ENCODE measurements at places on chromosomes 1 and 21. TPM values are rescaled to one million over a fixed set of nuclear protein-coding genes. Genes with fewer than 3 reads are reported as not detected.
A peak's percentile ranks its signal among the peaks of the same experiment; 100 is the strongest.

GRCh38 chr1:192529811-192530210, 45.8 kb upstream of the RGS1 start:
- DNase-seq, result no peak

- DNase-seq, result no peak
Observed at GRCh38 chr1:86505564-86505902, 36.8 kb downstream of the CLCA1 start.

- DNase-seq, result no peak
Observed at GRCh38 chr1:45589861-45590260, 6.0 kb downstream of the NASP start.

- no peak for DNase-seq
Observed at GRCh38 chr1:239963856-239964255, 127.8 kb upstream of the FMN2 start.

DNA sequence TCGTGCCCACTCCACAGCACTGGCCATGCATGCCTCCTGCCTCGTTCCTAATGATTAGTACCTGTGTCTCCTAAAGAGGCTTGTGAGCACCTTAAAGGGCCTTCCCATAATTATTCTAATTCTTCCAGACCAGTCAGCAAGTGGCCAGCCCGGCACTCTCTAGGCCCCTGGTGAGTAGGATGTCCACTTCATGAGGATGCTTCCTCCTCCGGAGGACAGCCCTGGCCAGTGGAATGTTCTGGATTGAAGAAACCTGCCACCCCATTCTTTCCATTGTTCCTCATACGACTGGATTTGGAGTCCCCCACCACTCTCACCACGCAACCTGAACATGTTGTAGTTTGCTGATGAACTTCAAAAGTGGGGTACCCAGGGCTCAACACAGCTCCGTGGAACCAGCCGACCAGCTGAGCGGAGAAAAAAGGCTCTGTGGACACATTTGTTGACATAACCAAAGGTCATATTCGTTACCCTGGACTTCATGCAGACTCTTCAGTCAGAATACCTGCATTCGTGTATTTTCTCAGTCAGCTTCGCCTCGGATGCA, 46.7 kb upstream of the LBR start:
- no peak for DNase-seq

DNA sequence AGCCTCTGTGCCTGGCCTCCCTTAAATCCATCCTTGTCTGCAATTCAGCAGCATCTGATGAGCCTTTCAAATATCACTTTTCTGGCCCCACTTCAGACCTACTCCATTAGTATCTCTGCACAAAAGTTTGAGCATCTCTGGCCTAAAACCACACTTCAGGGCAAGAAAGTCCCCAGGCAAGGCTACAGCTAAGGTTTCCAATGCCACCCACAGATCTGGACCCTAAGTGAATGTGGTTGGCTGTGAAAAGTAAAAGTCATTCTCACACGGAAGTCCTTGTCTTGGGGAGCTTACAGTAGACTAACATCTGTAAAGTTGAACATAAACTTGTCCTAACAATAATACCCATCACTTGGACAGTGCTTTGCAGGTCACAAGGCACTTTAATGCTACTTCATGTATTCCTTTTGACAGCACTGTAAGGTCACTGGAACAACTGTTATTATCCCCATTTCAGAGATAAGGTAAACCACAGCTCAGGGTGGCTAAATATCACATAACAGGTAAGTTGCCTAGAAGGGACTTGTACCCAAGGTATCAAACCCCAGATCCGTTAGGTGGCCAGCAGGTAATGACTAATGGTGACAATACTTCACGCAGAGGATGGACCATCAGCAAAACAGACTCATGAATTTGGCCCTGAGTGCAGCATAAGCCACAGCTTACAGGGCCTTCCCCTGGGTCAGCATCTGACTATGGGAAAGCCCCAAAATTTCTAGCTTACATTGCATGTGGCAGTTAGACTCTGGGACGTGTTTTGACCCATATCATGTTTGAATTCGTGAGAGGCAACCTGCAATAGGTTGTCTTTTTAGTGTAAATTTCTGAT, 356.0 kb downstream of the HHAT start:
- no peak for DNase-seq

GRCh38 chr1:199691540-199691939, 336.0 kb upstream of the NR5A2 start:
- DNase-seq, result no peak

GRCh38 chr1:117367046-117368025, at the start of gene MAN1A2:
TSS of gene MAN1A2 (plus strand) at chr1:117367449. CDS start at chr1:117368184, 735 bp downstream.
- DNase-seq, result peak; percentile 81

GRCh38 chr1:31588751-31589515, 12.6 kb downstream of the TINAGL1 start:
- no peak for DNase-seq

DNA sequence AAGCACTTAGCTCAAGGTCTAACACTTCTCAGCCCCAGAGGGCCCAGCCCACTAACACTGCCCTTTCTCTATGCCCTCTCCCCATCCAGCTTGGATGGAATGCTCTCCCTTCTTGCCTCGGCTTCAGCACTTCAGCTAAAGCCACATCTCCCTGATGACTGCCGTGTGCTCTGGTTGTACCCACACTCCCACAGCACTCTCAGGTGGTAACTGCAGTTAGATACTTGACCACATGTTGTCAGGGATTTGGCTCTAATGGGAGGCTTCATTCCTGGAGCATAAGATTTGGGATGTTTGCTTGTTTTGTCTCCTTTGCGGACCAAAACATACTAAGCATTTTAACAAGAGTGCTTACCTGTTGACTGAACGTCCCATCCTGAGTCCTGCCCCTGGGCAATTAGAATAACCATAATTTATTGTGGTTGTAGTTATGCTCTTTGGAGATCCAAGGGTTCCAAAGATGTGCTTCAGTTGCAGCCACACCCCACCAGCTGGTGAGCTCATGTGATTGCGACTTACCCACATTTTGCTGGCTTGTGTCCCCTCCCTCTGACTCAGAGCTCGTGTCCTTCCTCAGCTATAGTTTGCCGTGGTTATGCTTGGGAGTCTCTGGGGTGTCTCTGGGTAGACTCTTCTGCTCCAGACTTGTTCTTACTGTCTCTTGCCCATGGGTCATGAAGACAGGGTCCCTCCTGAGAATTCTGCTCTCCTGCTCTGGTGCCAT, 7.7 kb upstream of the SLC26A9 start:
- no peak for DNase-seq

- DNase-seq, result no peak
Observed at GRCh38 chr1:39737546-39738169, 1.0 kb upstream of the PPIE start.

GRCh38 chr1:208225954-208226937, 17.9 kb downstream of the PLXNA2 start:
- no peak for DNase-seq

DNA sequence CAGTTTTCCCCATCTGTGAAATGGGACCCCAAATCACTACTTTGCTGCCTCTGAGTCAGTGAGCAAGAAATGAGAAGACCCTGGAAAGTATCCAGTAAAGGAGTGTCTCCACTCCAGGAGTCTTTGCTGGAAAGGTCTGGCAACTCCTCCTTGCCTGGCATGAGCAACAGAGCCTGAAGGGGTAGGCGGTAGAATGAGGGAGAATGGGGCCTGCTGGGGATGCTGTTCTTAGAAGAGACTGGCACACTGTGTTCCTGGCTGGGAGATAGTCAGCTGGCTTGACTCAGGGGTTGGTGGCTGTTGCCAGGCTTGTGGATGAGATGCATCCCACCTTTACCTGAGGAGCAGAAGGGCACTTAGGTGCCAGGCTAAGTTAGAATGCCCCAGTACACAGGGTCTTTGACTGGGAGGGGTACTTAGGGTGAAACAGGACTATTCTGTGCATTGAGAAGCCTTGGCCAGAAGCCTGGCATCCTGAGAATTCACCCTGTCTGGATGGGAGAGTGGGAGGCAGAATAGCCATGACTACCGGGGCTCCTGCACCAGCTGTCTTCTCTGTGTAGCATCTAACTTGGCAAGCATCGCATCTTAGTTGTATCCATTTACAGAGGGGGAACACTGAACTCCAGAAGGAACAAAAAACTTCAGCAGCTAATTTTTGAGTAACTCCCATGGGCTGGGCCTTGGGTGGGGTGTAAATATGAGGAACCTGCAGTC, 2.5 kb downstream of the MFSD2A start:
- DNase-seq, result no peak

- DNase-seq, result no peak
Observed at GRCh38 chr1:86795316-86795715, 90.9 kb downstream of the SH3GLB1 start.

GRCh38 chr1:90708236-90708786, 8.8 kb downstream of the BARHL2 start:
- no peak for DNase-seq

DNA sequence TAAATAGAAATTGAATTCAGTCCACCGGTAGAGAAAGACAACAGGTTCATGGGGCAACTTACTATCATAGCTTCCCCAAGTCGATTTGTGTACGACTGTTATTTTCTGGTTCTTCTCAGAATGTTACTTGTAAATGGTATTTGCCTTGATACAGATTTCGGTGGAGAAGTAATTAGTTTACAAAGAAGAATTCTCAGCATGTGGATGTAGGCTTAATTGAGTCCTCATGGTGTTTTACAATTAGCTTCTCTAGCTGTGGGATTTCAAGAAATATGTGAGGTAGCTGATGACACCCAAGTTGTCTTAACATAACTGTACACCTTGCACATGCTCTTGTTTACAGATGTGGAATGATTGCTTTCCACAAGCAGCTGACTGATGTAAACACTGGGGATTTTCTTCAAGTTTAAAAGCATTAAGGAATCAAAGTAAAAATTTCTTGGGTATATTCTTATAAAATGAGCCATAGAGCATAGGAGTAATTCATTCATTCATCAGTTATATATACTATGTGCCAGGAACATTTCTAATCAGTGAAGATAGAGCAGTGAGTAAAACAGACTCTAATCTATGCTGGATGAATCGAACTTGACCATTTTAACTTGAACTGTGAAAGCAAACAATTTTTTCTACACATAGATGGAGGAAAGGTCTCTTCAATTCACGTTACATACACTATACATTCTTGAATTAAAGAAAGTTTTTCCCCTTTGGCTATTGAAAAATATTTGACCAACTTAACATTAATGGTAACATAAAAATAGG, 1.4 kb downstream of the MACO1 start:
- DNase-seq, result no peak

- DNase-seq, result no peak
Observed at GRCh38 chr1:55702064-55702463, 486.9 kb upstream of the USP24 start.

DNA sequence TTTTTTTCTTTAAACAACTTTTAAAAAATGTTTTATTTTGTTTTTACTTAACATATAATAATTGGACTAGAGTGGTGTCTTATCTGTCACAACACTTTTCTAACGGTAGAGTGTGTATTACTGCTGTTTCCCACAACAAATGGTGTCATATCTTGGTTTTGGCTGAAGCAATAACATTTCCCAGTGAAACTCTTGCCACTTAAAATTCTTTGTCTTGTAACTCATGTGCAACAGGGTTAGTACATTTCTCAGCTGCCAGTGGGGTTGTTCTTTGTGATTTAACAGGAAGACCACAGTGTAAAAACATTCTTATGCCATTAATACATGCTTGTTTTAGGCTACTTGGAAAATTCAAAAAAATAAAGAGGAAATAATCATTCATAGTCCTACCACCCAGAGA, 43.5 kb downstream of the ALPL start:
- no peak for DNase-seq

- no peak for DNase-seq
Observed at GRCh38 chr1:20381045-20381641, 90.5 kb downstream of the VWA5B1 start.

- no peak for DNase-seq
Observed at GRCh38 chr1:51679435-51679834, 62.5 kb downstream of the OSBPL9 start.

- peak; percentile 35 for DNase-seq
Observed at GRCh38 chr1:23799570-23800399, 769 bp downstream of the GALE start.

GRCh38 chr1:111904478-111905218, 84.8 kb downstream of the KCND3 start:
- no peak for DNase-seq

DNA sequence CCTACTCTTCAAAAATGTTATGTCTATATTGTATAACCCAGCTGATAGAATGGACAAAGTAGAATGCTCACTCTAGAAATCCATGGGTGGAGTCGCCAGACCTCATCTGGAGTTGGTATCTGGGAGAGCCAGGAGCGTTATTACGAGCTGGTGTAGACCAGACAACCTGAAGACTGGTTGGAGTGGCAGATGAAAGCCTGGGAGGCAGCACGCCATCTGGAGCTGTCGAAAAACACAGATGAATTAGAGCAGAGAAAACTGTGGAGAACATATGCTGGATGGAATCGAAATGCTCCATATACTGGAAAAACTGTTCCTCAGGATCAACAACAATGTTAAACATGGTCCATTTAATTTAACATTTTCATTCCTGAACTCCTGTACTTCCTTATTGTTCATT, 333.6 kb downstream of the KCTD3 start:
- no peak for DNase-seq

- DNase-seq, result peak; percentile 33
Observed at GRCh38 chr1:3717715-3718601, 34.3 kb upstream of the CCDC27 start.

- no peak for DNase-seq
Observed at GRCh38 chr1:56461158-56462127, 117.9 kb downstream of the PLPP3 start.

GRCh38 chr1:235783148-235783776, 83.4 kb downstream of the LYST start:
- DNase-seq, result no peak

DNA sequence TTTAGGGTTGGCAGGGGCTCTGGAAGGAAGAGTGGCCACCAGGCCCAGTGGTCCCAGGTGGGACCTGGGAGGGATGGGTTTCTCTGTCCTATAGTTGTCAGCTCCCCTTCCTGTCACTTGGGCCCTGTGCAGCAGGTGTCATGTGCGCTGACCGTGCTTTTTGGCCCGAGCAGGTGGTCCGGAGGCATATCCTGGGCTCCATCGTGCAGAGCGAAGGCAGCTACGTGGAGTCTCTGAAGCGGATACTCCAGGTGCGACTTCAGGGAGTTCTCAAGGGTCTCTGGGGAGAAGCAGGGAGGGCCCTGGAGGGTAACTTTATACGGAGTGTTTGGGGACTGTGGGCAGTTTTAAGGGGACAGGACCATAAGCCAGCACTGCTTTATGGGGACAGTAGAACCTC, 82.2 kb downstream of the ARHGEF10L start:
- DNase-seq, result no peak

DNA sequence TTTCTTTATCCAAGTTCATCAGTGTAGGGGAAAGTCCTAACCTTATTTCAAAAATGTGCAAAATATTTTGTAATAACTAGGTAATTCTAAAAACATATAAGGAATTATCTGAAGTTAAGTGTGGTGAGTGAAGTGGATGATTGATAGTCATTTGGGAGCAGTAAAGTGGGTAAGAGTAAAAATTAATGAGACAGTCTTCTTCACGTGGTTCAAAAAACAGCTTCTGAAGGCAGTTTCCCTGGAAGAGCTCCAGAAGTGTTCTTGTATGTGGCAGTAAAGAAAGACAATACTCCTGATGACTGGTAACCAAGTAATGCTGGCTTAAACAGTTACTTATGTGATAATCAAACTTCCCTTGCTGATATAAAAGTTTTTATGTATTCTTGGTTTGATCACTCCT, 50.3 kb downstream of the LEPR start:
- no peak for DNase-seq

GRCh38 chr1:2240270-2241156, 12.4 kb downstream of the SKI start:
- DNase-seq, result no peak

The DYRK3 gene
- total RNA-seq, result 4.0 TPM

The FAM131C gene
- 1.1 TPM for total RNA-seq

The NHLH1 gene
- total RNA-seq, result 0.10 TPM

The DOP1B gene
- total RNA-seq, result 24.7 TPM

The INKA2 gene
- 2.4 TPM for total RNA-seq

The FCAMR gene
- total RNA-seq, result not detected

The KIAA0040 gene
- 67.1 TPM for total RNA-seq

The VTCN1 gene
- total RNA-seq, result not detected

The DUSP10 gene
- 12.3 TPM for total RNA-seq
